NCI-H748 treated with DMSO at 0.1 percent for 48 hours (cell line): ENCODE measurements at places on chromosomes 6 and 20.

- DNase-seq: no peak
Measured at GRCh38 chr6:117409420-117409819, 16.3 kb downstream of the ROS1 start.

DNA sequence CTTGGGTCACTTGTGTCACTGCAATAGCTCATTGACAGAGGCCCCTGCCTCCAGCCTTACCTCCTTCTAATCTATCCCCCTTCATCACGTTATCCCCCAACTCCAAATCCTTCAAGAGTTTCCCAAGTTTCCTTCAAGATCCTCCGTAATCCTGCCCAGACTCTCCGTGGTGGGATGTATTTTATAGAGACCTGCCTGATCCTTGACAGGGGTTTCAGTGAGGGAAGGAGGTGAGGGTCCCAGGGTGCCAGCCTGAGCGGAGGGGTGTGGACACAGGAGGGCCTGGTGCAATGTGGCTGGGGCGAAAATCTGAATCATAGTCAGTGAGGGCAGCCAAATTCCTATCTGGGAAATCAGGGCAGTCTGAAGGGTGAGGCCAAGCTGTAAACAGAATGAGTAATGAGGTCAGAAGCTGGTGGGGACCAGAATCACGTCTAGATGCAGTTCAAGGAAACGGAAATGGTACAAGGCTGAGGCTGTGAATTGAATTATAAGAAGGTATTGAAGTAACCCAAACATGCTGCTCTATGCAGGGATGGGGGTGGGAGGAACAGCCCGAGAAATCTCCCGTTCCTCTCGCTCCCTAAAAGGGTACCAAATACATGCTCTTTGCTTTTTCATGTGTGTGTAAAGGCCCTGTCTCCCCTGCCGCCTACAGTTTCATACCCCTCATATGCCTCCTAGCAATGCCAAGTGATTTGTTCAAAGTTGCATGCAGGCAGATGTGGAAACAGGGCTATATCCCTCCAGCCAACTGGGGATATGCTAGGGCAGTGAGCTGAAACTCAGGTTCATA lies 35.4 kb upstream of the PIM1 start:
- DNase-seq: no peak

DNA sequence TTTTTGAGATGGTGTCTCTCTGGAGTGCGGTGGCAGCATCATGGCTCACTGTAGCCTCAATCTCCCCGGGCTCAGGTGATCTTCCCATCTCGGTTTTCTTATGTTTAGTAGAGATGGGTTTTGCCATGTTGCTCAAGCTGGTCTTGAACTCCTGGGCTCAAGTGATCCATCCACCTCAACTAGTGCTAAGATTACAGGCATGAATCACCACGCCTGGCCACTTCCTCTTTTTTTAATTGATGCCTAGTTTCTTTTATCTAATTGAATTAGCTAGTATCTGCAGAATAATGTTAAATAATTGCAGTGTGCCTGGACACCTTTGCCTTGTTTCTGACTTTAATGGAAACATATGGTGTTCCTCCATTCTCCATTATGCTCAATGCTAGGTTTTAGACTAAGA lies 38.4 kb upstream of the SLC22A16 start:
- DNase-seq: no peak

GRCh38 chr6:26223228-26223627 lies 136.0 kb downstream of the HFE start:
- DNase-seq: peak; percentile 78

DNA sequence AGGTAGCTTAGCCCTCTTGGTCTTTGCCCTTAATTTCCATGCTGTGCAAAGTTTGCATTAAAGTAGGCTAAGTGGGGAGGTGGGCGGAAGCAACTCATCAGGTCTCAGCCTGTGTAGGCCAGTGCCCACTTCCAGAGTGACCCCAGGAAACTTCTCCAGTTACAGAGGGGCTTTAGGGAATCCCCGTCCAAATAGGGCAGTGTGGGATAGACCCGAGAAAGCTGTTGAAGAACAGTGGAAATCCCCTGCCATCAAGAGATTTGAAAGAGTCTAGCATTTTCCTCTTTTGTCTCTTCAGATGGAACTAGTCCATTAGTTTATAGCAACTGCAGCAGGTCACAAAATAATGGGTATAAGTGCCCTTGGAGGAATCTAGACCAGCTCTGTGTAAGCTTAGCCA lies 20.2 kb downstream of the SF3B5 start:
- DNase-seq: no peak

- DNase-seq: peak; percentile 55
Measured at GRCh38 chr6:17035257-17036064, 66.4 kb upstream of the STMND1 start.

- DNase-seq: no peak
Measured at GRCh38 chr6:32830936-32831335, 7.6 kb downstream of the TAP2 start.

- DNase-seq: no peak
Measured at GRCh38 chr20:33657704-33658095, 4.4 kb upstream of the C20orf144 start.

GRCh38 chr6:123316733-123317323 lies 319.9 kb downstream of the TRDN start:
- DNase-seq: peak; percentile 37

GRCh38 chr6:6402591-6402990 lies 82.1 kb upstream of the F13A1 start:
- DNase-seq: no peak

- DNase-seq: no peak
Measured at GRCh38 chr6:33566182-33567084, 13.6 kb downstream of the BAK1 start.

GRCh38 chr20:58294497-58295455 lies 14.7 kb upstream of the RAB22A start:
- no peak for DNase-seq

- DNase-seq: no peak
Measured at GRCh38 chr6:108291091-108291490, 3.8 kb upstream of the AFG1L start.

GRCh38 chr6:63372951-63373533 lies 53.3 kb upstream of the LGSN start:
- DNase-seq: no peak

DNA sequence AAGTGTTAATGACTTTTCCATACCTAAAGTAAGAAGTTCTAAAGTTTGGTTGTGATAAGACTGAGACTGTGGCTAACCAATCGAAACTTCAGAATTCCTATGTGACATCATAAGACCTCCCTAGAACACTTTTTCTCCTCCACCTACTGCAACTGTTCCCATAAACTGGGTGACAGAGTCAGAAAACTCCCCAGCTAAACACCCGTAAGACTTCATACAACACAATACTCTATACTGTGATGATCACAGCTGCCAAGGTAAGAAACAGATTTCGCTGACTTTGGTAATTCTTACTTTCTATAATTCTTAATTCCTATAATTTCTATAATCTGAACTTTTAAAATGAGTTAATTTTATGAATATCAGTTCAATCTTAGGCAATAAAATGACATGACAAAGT lies at the start of gene PLN:
Gene PLN, plus strand, starts transcription at position 161 of the 400 bp plus-strand sequence. CDS start 10,626 bp downstream, outside the sequence.
- no peak for DNase-seq

DNA sequence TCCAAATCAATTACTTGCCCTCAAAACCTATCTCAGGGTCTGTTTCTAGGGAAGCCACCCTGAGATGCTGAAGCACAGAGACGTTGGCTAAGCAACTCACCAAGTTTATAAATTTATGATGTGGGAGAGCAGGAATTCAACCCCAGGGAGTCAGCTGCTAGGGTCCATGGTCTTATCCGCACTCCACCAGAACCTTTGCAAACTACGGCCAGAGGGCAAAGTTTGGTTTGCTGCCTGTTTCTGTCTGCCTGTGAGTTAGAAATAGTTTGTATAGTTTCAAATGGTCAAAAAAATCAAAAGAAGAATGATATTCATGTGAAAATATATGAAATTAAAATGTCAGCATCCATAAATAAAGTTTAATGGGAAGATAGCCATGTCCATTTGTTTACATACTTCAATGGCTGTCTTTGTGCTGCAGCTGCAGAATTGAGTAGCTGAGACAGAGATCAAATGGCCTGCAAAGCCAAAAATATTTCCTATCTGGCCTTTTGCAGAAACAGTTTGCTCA lies 83.7 kb upstream of the ZFP64 start:
- no peak for DNase-seq
